ENCODE measurements at places on chromosomes 2 and 18.

- peak; percentile 79 for DNase-seq
Measured at GRCh38 chr2:195657634-195658540, 861 bp downstream of the SLC39A10 start.

GRCh38 chr2:6919901-6920742 is 2.9 kb downstream of the RNF144A start:
- DNase-seq = no peak

GRCh38 chr2:112692495-112692911 is 28.3 kb upstream of the NT5DC4 start:
- DNase-seq = peak; percentile 75

DNA sequence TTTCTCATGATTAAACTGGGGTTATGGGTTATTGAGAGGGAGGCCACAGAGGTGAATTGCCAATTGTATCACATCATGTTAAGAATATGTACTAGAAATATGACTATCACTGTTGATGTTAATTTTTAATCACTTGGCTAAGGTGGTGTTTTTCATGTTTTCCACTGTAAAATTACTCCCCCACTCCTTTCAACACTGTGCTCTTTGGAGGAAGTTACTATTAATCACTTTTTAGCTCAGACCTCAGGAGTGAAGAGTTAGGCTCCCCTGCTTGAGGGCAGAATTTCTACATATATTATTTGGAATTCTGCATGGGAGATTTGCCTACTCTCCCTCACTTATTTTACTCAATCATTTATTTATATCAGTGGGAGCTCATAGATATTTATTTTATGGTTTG is 76.0 kb upstream of the OSR1 start:
- no peak for DNase-seq

DNA sequence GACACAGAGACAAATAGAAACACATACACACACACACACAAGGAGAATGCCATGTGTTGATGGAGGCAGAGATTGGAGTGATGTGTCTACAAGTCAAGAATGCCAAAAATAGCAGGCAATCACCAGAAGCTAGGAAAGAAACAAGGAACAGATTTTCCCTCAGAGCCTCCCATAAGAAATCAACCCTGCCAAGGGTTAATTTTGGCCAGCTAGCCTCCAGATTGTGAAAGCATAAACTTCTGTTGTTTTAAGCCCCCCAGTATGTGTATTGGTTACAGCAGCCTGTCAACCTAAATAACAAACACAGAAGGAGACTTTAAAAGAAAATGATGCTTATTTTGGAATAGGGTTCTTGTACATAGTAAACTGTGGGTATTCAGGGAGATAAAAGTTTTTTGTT is 5.6 kb upstream of the STK39 start:
- DNase-seq = no peak

- DNase-seq = no peak
Measured at GRCh38 chr2:106144621-106145331, 49.3 kb downstream of the UXS1 start.

Measured in colonic mucosa (tissue), 4 donors.